ENCODE measurements at places on chromosomes 13 and 19.

GRCh38 chr13:95956589-95957148 lies 96.5 kb downstream of the UGGT2 start:
- no peak for DNase-seq

GRCh38 chr13:48258002-48258401 lies 25.0 kb downstream of the ITM2B start:
- no peak for DNase-seq

GRCh38 chr13:109010912-109011311 lies 381.5 kb downstream of the MYO16 start:
- DNase-seq: no peak

DNA sequence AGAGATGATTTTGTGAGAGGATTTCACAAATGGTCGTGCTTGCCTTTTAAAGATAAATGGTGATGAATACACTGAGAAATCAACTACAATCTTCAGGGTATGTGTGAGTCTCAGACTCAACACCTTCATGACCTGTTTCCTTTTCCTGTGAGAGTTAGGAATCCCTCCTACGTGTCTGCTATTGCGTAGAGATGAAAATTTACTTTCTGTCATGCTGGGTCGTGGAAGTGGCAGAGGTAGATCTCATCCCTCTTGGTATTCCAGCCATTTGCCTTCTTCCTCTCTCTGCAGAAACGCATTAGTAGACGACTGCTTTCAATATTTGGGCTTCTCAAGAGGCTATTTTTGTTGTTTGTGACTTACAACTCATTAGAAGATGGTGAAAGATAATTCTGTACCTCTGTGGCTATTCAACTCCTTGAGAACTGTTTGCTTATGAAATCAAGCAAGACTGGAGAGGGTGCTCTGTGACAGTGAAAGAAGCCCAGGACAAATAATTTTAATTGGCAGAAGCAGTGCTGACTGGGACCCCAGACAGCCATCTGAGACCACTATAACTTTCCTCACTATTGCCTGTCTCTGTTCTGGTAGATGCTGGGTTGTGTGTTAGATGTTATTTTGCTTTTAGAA lies 233.1 kb downstream of the LACC1 start:
- no peak for DNase-seq

DNA sequence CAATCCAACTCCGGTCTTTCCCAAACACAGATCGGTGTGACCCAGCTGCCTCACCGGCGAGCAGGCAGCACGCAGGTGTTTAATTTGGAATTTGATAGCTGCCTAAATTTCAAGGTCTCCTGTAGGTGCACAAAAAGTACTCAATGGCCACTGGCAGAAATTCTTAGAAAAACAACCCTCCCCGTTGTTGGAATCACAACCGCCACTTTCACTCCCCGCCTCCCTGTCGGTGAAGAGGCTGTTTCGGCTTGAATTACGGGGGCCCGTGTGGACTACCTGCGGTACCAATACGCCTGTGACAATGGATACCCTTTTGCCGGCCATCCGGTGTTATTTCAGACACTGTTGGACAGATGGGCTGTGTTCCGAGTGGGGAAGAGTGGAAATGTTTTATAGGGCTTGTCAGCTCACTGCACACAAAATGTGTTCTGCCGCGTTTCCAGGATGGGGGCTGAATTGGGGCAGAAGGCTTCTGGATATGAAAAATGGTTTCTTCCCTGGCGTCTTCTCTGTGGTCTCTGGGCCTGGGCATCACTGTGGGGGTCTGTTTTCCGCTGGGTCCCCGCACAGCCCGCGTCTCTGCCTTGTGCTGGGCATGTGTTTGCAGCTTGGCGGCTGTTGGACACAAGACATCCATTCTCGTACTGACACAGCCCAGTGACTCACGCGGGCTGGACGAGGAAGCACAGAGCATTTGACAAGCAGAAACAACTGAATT lies 45.4 kb downstream of the ZIC5 start:
- no peak for DNase-seq

- no peak for DNase-seq
These were observed 89.2 kb downstream of the DHRS12 start for GRCh38 chr13:51714663-51715168.

All from stimulated activated CD4-positive, alpha-beta T cell treated with anti-CD3 and anti-CD28 coated beads, Interleukin-4, amount 100 ng/mL, for 48 hours (primary cell).